Activated T-helper 9 cell treated with anti-CD3 and anti-CD28 coated beads, Interleukin-2, amount 50 U/mL, for 16 hours (primary cell): ENCODE measurements at places on chromosomes 16 and 17.

DNA sequence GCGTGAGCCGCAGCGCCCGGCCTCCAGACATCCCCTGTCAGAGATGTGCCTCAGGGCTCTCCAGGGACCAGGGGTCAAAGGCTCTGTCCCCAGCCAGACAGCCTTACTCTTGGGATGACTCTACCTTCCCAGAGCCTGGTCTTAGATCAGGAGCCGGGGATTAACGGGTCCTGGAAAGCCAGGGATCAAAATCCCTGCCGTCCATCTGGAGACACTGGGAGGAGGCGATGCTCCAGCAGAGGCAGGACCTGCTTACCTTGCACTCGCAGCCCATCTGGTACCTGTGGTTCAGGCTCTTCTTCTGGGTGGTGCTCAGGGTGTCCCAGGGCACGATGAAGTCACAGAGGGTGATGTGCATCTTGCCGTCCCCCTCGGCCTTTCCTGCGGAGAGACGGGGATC lies 16.7 kb upstream of the USP36 start:
- no peak for DNase-seq

DNA sequence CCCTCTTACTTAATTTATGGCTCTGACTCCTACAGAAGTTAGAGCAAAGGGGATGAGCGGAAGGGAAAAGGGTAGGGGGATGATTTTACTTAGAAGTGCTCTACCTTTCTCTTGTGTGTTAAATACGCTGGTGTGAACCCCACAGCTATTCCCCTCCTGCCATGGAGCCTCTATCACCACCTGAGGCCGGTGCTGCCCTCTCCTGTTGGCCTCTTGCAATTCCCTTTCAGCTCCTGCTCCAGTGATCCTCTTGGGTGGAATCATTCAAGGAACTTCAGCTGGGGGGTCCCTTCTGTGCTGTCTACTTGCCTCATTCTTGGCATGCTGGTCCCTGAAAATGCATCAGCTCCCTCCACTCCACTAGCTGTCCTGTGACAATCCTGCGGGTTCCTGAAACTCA lies 41.8 kb upstream of the CDH8 start:
- no peak for DNase-seq

DNA sequence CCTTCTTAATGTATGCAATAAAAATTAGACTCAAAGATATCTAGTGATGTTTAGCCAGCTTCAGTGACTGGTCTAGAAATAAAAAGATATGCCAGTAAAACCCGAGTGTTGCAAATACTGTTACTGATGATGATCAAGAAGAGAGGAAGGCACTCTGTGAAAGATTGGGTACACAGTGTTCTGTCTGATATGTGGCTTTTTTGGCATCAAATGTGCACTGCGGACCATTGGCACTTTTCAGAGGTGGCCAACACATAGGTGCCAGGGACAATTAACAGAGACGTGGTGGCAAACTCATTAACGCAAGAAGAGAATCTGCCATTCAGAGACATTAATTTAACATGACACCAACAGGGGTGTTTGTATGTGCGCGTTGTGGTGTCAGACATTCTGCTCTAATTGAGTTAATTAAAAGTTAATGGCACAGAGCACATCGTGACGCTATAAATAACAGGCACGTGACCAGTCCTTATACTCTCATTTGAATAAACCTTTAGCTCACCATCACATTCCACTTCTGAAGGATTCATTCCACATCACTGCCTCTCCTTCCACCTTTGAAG lies 549.3 kb upstream of the HSBP1 start:
- DNase-seq = no peak

GRCh38 chr16:30722916-30723315 lies 23.9 kb downstream of the SRCAP start:
- no peak for DNase-seq

DNA sequence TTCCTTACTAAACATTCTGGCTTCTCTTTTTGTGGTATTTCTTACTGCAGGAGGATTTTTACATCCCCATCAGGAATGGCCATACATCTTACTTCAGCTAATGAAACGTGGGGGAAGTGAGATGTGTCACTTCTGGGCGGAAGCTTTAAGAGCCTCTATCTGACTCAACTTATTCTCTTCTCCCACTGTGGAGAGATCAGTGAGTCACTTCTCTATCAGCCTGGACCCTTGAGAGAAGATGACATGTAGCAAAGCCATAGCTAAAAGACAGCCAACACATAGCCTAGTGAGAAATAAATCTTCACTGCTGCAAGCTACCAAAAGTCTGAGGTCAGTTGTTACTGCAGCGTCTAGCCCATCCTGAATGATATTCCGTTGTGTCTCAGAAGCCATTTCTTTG lies 1066.7 kb upstream of the RBFOX1 start:
- no peak for DNase-seq

DNA sequence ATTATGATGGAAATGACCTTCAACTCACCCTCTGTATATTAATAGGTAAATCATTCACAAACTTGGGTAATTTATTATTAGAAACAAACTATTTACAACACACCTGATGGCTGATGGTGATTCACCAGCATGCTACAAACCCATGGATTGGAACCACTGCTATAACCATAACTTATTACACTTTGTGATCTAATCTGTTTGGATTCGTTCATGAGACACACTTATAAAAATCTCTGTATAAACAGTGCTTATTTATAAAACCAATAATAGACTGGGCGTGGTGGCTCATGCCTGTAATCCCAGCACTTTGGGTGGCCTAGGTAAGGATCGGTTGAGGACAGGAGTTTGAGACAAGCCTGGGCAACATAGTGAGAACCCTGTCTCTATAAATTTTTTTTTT lies 16.0 kb downstream of the SMIM36 start:
- no peak for DNase-seq

GRCh38 chr17:78862073-78863023 lies 21.7 kb upstream of the USP36 start:
- DNase-seq = no peak

GRCh38 chr16:2046893-2047329 lies 723 bp downstream of the NTHL1 start:
- no peak for DNase-seq

- no peak for DNase-seq
Observed at GRCh38 chr17:58436805-58437239, 19.5 kb upstream of the RNF43 start.

GRCh38 chr16:10658943-10659342 lies 35.8 kb downstream of the TEKT5 start:
- DNase-seq = no peak

DNA sequence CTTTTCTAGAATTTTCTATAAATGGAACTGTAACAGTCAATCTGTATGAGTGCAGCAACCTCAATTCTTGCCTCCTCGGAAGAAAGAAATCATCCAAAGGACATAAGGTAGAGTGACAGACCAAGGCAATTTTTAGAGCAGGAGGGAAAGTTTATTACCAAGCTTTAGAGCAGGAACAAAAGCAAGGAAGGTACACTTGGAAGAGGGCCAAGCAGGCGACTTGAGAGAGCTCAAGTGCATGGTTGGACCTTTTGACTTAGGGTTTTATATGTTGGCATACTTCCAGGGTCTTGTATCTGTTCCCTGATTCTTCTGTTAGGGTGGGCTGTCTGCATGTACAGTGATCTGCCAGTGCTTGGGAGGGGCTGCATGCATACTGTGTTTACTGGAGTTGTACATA lies 50.3 kb downstream of the SCNN1G start:
- no peak for DNase-seq

DNA sequence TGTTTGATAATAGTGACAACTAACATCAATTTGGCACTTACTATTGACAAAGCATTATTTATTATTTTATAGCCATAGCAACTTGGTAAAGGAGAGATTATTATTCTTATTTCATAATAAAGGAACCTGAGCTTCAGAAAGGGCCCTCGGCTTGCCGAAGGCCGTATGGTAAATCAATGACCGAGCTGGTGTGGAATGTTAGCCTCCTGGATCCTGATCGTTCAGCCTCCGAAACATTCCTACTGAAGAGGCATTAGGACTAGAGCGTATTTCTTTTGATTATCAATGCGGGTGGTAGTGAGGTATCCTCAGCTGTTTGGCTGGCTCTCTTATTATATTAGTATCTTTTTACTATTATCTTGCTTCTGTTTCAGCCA lies 199.3 kb upstream of the TBX2 start:
- no peak for DNase-seq

DNA sequence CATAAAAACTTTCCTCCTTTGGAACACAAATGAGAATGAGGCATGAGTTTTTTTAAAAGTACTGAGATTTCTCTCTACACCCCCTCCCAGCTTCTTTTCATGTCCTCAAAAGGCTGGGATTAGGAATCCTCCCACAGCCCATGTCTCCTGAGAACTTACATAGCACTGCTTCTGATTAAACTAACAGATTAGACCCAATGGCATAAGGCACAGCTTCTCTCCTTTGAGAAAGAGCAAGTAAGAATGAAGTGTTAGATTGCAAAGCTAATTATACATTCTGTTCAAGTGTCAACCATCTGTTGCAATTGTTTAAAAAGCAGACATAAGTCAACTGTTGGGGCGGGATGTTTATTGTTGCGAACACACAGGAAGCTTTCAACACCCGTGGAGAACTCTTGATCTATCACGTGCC lies 715.1 kb downstream of the CDH11 start:
- DNase-seq = no peak

DNA sequence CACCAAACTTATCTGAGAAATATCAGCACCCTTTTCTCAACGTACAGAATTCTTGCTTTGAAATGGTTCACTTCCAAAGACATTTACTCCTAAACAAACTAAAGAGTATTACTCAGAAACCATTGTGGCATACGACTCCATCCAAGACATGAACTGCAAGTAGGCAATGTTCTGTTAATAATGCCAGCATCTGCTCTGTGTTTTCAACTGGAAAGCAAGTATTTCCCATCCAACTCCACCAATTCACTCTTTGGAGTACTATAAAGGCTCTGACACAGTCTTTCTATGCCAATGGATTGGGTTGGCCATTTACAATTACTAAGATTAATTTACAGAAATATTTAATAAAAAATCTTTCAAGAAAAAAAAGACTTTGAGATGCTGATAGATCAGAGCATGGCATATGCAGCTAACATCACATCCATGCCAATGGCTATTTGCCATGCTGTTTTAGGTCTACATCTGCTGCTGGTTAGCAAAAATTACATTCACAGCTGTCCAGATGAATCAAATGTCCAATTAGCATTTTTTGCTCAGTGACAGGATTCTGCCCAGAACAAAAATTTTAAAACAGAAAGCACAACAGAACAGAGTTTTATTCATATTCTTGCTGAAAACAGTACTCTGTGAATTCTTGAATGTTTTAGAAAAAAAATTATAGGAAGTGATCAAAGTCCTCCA lies 65.9 kb upstream of the HLF start:
- no peak for DNase-seq

GRCh38 chr17:45221081-45222013 lies at the start of gene FMNL1:
TSS of gene FMNL1 (plus strand) at chr17:45221885. CDS start at chr17:45222125, 240 bp downstream.
- peak; percentile 40 for DNase-seq

- DNase-seq = no peak
Observed at GRCh38 chr16:8920645-8921346, 38.6 kb downstream of the LITAFD start.

GRCh38 chr16:2422123-2422867 lies 7.0 kb upstream of the CCNF start:
- no peak for DNase-seq

GRCh38 chr16:65989861-65990604 lies 376.5 kb upstream of the CDH5 start:
- no peak for DNase-seq

DNA sequence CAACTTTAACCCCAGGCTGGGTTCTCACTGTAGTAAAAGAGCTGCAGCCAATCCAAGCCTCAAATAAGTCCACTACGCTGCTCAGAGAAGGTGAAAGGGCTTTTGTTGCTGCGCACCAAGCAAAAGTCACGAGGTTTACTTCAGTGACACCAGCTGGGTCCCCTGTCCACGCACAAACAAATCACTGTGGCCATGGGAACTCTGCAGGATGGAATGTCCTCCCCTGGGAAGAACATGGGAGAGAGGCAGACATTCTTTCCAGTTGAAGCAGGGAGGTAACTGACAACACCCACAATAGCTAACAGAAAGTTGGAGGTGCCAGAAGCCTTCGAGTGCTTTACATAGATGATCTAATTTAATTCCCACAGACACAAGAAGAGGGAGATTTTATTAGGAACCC lies 181.9 kb downstream of the PMP22 start:
- DNase-seq = no peak

DNA sequence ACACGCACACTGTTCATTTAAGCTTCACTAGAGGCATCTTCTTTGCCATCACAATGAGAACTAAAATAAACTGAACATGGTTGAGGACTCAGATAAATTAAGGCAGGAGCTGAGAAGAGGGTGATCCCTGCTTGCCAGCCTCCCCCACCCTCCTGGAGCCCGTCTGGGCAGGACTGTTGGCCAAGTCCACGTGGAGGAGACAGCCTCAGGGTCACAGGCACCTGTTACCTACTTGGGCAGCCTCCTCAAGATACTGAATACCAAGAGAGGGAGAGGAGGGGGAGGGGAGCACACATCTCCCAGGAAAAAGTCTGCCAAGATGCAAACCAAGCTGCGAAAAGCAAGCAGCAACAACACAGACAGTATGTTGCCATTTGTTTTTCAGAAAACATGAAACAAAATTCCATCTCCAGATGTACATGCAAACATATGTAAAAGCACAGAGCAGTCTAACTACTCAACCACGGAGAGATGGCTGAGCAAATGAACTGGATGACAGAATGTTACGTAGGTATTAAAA lies 67.4 kb downstream of the SLC39A11 start:
- DNase-seq = no peak

GRCh38 chr17:67785122-67785477 lies 40.2 kb upstream of the BPTF start:
- DNase-seq = no peak

GRCh38 chr16:63061319-63061718 lies 1025.1 kb upstream of the CDH8 start:
- DNase-seq = no peak

GRCh38 chr17:57326336-57326735 lies 70.0 kb downstream of the MSI2 start:
- DNase-seq = no peak
